Stimulated activated CD4-positive, alpha-beta T cell treated with anti-CD3 and anti-CD28 coated beads, TNF-alpha, amount 100 ng/mL, for 4 hours (primary cell): ENCODE measurements at places on chromosomes 13 and 19.

- no peak for DNase-seq
These were observed 62.9 kb upstream of the URI1 start for GRCh38 chr19:29878973-29879654.

GRCh38 chr13:68232351-68233130 lies 1002.4 kb upstream of the PCDH9 start:
- DNase-seq, result no peak

DNA sequence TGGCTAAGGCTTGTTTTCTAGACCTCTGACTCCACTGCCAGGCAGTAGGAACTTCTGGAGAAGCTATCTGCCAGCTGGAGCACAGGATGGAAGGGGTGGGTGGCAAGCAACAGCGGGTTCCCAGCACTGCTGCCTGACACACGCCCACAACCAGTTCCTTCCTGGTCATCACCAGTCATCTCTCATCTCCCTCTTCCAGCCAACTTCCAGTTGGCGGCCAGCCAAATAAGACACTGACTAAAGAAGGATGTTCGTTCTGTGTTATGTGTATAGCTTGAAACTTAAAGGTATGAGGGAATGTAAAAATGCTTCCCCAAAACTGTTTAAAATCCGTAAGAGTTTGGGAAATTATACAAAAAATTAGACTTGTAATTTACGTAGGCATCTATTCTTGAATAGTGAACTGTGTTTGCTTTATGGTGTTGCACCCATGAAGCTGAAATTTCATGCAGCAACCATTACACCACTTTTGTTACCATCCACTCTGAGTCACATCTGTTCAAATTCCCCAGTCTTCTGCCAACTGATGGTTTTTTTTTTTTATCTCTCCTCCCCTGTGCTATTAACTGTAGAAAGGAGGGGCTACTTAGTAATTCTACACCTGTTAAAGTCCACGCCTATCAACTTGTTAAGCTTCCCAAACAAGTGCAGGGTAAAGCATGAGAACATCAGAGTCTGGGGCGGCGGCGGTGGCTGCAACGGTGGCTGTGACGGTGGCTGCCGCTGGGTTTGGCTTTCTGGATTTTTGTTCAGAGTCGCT lies 86.2 kb upstream of the FRY start:
- no peak for DNase-seq

DNA sequence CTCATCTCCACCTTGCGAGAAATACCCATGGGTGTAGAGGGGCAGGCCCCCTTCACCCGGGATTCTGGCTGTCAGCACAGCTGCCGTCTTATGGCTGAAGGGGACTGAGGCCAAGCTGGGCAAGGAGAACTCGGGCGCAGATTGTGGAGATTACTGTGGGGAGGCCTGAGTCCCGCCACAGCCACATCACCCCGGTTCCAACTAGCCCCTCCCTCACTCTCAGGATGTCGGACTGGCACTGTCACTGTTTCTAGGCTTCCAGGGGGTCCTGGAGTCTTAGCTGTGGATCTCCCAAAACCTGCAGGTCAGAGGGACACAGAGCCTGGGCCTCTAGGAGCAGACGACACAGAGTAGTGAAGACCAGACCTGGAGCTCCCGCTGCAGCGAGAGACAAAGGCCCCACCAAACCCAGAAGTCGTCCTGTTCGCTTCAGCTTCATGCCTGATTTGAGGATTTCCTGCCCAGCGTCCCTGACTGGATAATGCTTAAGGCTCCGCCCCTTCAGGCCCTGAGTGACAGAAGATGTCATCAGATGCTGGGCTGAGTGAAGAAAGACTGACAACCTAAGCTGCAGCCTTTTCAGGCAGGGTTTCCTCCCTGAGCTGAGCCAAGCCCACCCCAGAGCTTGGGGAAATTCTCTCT lies 55.8 kb downstream of the ZNF93 start:
- DNase-seq, result no peak

GRCh38 chr19:2464389-2464788 lies 7.6 kb upstream of the LMNB2 start:
- DNase-seq, result no peak

DNA sequence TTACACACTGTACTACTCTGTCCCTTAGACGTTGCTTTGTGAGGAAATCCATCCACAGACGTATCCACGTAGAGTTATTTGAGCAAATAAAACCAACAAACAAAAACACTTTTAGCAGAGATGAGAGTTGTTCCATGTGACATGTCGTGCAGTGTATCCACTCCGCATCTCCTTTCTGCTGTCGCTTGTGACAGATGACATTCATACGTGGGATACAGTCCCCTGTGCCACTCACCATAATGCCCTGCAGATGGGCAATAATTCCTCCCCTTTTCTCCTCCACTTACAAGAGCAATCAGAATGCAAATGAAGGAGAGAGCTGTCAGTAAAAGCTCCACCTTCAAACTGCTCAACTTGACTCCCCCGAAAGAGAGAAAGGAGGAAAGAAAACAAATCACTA lies 26.0 kb downstream of the IRS2 start:
- no peak for DNase-seq

- DNase-seq, result no peak
These were observed 20.3 kb upstream of the EPHX3 start for GRCh38 chr19:15252398-15253018.

DNA sequence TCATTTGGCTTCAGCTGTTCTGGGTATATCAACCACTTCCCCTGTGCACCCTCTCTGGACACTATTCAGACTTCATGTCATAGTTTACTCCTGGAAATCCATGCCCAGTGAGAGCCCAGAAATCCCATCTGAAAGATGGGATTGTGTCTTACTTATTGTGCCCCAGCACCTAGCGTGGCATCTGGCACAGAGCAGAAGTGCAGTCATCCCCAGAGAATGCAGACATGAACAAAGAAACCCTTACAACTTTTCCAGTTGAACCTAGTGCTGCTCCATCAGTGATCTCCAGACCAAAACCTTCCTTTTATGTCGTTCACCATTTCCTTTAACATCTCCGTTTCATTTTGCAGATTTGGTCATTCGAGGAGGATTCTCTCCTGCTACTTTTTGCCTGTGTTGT lies 60.6 kb downstream of the MBNL2 start:
- no peak for DNase-seq

- no peak for DNase-seq
These were observed 136.2 kb upstream of the ZNF536 start for GRCh38 chr19:30235946-30236345.

GRCh38 chr19:29031216-29031615 lies 181.7 kb downstream of the UQCRFS1 start:
- DNase-seq, result no peak

DNA sequence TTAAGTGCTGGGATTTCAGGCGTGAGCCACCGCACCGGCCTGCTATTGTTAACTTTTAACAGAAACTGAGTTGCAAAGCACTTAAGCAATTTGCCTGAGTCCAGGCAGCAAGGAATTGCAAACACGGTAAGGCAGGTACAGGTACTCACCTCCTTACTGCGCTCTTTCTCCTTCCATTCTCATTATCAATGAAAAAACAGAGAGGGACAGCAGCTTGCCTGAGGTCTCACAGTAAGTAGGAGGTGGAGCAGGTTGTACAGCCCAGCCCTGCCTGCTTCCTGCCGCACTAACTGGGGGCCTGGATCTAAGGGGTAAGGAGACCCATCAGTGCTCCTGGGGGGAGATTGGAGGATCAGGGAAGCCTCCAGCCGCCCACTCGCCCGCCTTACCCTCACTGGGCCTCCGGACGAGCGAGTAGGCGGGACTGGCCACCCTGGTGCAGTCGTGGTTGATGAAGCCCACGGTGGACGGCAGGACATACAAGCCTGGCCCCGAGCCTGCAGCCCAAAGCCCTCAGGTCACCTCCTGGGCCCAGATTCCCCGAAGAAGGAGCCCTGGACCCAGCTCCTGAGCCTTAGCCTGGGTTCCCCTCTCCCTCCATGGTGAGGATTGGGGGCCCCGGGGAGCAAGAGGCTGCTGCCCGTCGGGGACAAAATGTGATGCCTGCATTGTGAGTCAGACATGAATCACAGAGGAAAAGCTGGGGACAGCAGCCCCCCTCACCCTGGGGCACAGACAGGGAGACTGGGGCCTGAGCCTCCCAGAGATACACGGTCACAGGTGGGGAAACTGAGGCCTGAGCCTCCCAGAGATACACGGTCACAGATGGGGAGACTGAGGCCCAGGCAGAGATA lies 11.4 kb upstream of the SHC2 start:
- no peak for DNase-seq

DNA sequence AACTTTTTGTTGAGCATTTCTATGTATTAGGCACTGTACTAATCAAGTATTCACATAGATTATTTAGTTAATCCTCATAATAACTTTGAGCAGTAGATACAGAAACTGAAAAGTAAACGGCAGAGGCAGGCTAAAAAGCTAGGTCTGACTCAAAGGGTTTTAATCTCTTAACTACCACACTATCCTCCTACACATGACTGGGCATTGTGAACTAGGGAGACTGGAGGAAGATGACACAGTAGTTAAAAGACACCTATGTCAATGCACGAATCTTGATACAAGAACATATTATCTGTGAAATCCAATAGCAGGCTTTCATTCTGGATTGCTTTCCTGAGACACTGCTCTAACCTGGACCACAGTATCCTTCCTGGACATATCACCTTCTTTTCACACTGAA lies 36.3 kb downstream of the MICU2 start:
- no peak for DNase-seq

GRCh38 chr19:4183967-4184717 lies 1.7 kb downstream of the ANKRD24 start:
- no peak for DNase-seq

DNA sequence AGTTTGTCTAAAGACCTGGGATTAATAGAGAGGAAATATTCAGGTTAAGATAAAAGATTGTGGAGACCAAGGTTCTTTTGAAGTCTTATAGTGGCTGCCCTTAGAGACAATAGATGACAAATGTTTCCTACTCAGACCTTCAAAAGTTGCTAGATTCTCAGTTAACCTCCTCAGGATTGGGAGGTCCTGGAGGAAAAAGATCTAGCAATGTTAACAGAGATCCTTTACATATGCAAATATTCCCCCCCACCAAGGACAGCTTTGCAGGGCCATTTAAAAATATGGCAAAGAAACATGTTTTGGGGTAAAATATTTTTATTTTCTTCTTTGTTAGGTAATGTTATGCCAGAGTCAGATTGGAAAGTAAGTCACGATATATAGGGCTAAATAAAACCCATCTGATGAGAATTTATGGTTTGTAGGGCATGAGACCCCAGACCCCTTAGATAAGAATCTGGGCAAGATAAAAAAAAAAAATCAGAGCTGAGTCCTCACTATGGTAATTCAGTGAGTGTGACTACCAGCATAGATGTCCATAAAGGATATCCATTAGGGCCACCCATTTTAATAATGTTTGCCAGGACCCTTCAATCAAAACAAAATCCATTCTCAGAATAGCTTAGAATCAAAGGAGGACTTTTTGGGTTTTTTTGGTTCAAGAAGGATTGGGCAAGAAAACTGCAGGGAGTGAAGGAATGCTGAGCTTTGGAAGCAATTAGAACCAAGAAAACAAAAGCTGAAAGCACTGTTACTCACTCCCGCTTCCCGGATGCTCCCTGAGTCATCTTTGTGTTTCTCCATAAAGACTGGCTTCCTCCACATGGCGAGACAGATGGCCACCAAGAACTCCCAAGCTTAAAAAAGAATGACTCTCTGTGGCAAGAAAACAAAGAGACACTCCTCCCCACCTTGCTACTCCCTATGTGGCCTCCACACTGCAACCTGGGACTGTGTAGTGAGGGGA lies 28.2 kb downstream of the VSTM1 start:
- no peak for DNase-seq

GRCh38 chr13:49063011-49063410 lies 87.3 kb downstream of the FNDC3A start:
- no peak for DNase-seq

- DNase-seq, result no peak
These were observed 532.4 kb upstream of the SGCG start for GRCh38 chr13:22648320-22648801.

GRCh38 chr13:110597041-110597689 lies 18.2 kb upstream of the NAXD start:
- DNase-seq, result no peak

DNA sequence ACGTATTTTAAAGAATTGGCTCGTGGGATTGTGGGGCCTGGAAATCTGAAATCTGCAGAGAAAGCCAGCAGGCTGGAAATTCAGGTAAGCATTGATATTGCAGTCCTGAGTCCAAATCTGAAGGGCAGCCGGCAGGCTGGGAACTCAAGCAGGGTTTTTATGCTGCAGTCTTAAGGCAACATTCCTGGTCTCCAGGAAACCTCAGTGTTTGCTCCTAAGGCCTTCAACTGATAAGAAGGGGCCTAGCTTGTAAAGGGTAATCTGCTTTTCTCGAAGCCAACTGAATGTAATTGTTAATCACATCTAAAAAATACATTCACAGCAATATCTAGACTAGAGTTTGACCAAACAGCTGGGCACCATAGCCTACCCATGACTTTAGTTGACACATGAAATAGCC lies 154.4 kb downstream of the EFNB2 start:
- DNase-seq, result no peak

DNA sequence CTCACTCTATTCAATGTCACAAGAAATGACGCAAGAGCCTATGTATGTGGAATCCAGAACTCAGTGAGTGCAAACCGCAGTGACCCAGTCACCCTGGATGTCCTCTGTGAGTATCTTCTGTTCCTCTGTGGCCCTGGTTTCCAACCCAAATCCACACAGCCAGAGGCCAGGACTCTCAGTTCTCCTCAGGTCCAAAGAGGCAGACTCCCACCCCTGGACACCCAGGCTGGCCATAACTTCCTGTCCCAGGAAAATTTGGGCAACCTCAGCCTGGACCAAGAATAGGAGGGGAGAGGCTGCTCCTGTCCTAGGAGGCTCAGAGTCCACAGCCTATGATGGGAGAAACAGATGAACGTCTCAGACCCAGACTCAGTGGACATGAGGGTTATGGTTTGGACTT lies 11.7 kb downstream of the CEACAM5 start:
- no peak for DNase-seq
